ENCODE measurements at places on chromosomes 5 and 9.
A peak's percentile ranks its signal among the peaks of the same experiment; 100 is the strongest.

DNA sequence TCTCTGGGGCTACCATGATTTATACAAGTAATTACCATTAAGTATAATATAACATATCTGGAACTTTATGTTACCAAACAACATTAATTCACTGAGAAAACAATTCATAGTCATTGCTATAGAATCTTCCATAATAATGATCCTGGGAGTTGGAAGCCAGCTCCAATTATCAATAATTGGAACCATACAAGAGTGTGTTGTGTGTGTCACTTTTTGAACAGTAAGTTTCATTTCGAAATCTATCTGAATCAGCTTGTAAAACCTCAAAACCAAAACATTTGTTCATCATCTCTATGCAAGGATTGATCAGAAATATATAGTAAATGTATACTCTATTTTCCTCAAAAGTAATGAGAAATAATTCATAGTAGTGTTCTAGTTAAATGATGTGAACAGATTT is 348.1 kb downstream of the ARL15 start:
- no peak for DNase-seq

- DNase-seq, result no peak
These were observed 12.2 kb downstream of the SLC35A4 start for GRCh38 chr5:140576776-140577201.

GRCh38 chr5:36935805-36936204 is 59.2 kb downstream of the NIPBL start:
- DNase-seq, result no peak

GRCh38 chr5:90134892-90135291 is 274.7 kb downstream of the CETN3 start:
- DNase-seq, result no peak

GRCh38 chr5:82183828-82184227 is 94.3 kb downstream of the RPS23 start:
- DNase-seq, result no peak

DNA sequence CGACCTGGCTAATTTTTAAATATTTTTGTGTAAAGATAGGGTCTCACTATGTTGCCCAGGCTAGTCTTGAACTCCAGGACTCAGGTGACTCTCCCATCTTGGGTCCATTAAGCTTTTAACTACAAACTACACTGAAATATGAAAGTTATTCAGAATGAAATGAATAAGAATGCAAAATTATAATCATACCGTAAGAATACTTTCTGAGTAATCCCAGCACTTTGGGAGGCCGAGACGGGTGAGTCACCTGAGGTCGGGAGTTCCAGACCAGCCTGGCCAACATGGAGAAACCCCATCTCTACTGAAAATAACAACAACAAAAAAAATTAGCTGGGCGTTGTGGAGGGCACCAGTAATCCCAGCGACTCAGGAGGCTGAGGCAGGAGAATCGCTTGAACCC is 1.1 kb upstream of the ORM1 start:
- DNase-seq, result no peak

- DNase-seq, result no peak
These were observed 76.4 kb downstream of the SNX24 start for GRCh38 chr5:122921826-122922225.

GRCh38 chr5:10860645-10861422 is 99.8 kb upstream of the DAP start:
- no peak for DNase-seq

GRCh38 chr9:120702075-120702474 is 12.2 kb downstream of the MEGF9 start:
- DNase-seq, result no peak

DNA sequence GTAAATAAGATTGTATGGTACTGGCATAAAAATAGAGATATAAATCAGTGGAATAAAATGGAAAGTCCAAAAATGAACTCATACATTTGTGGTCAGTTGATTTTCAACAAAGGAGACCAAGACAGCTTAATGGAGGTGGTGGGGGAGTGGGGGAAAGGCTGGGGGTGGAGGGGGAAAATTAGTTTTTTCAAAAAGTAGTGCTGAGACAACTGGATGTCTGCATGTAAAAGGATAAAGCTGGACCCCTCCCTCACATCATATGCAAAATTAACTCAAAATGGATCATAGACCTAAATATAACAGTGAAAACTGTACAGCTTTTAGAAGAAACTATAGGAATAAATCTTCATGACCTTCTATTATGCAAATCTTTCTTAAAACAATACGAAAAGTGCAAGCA is 107.0 kb downstream of the HMHB1 start:
- no peak for DNase-seq

- no peak for DNase-seq
These were observed 156.2 kb downstream of the RGS3 start for GRCh38 chr9:113619491-113620376.

GRCh38 chr5:8845296-8845695 is 700.6 kb downstream of the SEMA5A start:
- DNase-seq, result no peak

- DNase-seq, result no peak
These were observed 120.8 kb downstream of the RASGRF2 start for GRCh38 chr5:81080809-81081460.

DNA sequence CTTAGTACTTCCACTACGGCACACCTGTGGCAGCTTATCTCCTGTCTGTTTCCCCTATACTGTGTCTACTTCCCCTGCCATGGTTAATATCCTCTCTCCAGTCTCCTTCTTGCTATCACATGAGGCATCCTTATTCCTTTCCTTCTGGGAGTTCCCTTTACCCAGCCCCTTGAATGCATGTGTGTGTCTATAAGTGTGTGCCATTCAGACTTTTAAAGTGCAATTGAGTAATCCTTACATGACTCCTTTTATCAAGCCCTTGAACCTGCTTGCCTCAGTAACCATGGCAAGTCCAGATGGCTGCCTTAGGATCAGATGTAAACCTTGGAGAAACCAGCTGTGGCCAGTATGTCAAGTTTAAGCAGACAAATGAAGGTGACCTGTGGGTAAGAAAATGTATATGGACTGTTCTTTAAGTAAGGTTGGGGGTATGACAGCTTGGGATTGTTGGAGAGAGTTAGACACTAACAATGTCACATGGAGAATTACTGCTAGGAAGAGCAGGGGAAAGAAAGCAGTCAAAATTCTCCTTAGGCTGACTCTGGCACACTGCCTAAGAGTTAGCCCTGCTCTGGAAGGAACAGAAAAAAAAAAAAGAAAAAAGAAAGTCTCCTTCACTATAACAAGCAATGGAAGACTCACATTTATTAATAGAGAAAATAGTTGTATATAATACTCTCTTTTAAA is 142.1 kb downstream of the HINT1 start:
- DNase-seq, result no peak

DNA sequence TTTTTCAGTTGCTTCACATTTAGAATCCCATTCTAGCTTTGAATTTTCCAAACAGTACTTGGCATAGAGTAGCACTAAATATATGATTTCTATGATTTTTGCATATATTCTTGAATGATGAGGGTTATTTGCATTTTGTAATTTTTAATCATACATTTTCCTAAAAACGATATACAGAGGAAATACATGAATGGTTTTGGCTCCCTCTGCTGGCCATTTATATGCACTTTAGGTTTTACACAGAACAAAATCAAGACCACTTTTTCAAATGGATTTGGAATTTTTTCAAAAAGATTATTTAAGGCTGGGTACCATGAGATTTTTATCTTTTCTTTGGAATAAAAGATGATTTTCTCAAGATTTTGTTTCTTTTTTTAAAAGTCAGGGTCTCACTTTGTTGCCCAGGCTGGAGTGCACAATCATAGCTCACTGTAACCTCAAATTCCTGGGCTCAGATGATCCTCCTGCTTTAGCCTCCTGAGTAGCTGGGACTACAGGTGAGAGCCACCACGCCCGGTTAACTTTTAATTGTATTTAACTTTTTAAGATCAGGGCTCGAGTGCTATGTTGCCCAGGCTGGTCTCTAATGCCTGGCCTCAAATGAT is 16.7 kb upstream of the COMMD10 start:
- DNase-seq, result peak; percentile 7

GRCh38 chr5:95941756-95942155 is 19.9 kb downstream of the ELL2 start:
- DNase-seq, result peak; percentile 8
